ENCODE measurements at places on chromosomes 12 and 14.
A peak's percentile ranks its signal among the peaks of the same experiment; 100 is the strongest.

DNA sequence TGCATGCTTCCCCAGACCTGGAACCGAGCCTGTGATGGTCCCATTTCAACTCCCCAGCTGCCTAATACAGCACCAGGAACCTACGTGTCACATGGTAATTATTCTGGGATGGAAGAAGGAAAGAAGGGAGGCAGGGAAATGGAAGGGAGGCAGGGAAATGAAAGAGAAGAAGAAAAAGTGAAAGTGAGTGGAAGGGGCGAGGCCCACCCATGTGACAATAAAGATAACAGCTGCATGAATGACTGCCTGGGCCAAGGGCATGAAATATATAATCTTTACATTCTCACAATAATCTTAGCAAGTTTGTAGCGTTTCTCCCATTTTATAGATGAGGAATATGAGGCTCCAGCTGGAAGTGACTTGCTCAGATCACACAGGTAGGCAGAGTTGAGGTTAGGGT, 245.0 kb upstream of the PWP1 start:
- no peak for DNase-seq

DNA sequence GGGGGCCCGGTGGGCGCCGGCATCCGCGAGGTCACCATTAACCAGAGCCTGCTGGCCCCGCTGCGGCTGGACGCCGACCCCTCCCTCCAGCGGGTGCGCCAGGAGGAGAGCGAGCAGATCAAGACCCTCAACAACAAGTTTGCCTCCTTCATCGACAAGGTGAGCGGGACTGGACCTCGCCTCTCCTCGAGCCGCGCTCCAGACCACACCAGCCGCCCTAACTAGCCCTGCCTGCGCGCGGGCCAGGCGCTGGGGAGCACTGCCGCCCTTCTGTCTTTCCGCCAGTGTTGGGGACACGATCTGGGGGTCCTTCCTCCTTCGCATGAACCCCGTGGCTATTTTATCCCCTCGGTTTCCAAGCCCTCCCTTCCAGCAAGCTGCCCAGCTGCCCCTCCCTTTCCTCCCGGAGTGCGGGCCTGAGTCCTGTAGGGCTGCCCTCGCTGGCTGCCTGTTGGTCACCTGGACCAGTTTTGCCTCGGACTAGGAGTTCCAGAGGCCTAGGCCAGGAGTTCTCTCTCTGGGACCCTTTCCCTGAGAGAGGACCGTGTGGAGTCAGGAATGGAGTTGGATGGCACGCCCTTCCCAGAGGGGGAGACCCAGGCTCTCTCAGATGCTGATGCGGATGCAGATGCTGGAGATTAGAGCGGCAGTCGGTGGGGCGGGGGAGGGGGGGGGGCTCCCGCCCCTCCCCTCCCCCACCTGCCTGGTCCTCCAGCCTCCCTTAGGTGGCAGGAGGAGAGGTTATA, 592 bp downstream of the KRT7 start:
- no peak for DNase-seq

- no peak for DNase-seq
Observed at GRCh38 chr12:17169726-17170471, 563.9 kb upstream of the LMO3 start.

GRCh38 chr12:24770821-24771220, 178.1 kb downstream of the BCAT1 start:
- DNase-seq: no peak

DNA sequence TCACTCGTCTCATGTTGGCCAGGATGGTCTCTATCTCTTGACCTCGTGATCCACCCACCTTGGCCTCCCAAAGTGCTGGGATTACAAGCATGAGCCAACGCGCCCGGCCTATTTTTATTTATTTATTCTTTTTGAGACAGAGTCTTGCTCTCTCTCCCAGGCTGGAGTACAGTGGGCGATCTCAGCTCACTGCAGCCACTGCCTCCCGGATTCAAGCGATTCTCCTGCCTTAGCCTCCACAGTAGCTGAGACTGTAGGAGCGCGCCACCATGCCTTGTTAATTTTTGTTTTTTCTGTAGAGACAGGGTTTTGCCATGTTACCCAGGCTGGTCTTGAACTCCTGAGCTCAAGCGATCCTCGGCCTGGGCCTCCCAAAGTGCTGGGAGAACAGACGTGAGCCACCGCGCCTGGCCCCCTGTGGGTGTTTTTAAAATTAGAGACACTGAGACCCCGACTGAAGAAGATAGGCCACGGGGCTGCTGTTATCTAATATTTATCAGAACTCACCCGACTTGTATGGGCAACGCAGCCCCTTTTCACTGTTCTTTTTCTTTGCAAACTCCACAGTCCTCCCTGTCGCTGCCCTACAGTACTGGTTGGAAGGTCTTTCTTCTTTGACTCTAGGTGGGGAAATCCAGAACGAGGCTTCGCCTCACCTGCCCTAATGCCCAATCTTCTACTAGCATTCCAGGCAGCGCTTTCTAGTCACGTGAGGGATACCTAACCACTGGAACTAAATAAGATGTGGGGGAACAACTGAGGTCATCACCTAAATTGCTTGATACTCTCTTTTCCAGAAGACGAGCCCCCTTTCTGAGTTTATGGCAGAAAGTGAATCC, 1.4 kb upstream of the GABARAPL1 start:
- no peak for DNase-seq

DNA sequence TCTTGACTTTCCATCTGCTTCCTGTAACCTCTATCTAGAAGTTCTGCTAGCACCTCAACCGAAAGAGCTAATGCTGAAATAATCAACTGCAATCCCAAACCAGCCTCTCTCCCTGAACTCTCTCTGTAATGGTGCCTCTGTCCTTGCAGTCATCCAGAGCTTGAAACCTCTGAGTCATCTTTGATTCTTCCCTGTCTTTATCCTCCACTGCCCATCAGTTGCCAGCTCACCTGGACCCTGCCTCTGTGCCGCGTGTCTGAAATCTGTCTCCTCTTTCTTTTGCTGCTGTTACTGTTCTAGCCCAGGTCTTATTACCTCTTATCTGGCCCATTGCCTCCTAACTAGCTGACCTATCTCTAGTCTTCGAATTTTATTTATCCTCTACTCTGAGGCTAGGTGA, 15.5 kb downstream of the CLSTN3 start:
- DNase-seq: no peak

- DNase-seq: peak; percentile 80
Observed at GRCh38 chr14:52325126-52325525, 11.0 kb downstream of the PTGER2 start.

DNA sequence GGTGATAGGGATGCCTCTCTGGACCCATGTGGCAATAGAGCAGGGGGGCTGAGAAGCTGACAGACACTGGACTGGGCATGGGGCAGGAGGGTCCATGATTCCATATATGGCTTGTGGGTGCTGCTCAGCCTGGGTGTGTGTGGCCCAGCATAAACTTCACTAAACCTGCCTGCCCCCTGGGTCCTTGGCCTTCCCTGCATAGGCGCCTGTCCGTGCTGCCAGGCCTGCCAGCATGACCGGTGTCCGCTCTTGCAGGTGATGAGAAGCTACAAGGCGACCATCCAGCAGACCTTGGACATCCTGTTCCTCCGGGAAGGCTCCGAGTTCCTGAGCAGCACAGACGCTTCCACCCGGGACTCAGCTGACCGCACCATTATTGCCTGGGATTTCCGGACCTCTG, 61.6 kb downstream of the BEGAIN start:
- DNase-seq: no peak

DNA sequence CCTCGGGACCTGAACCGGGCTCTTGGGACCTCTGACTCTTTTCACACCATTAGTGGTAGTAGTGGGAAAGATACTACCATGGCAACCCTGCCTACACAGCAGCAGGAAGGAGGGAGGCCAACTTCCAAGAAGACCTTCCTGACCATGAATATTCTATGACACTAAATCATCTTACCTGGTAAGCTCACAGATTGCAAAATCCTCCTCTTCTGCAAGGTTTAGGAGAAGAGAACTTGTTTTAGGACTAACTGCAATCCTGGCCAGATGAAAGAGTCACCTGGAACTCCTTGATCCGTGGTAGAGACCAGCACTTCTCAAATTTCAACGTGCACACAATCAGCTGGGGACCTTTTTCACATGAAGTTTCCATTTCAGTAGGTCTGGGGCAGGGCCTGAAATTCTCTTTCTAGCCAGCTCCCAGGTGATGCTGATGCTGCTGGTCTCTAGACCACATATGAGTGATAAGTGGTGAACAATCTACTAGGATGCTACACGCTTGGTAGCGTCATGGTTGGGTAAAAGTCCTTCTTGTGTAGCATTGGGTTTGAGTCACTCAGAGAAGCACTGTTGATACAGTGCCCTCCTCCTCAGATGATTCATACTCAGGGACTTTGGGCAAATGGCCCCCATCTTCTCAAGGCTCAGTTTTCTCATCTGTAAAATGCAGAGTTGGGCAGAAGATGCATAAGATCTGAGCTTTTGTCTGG, 35.6 kb upstream of the FICD start:
- DNase-seq: no peak

GRCh38 chr12:113755098-113755497, 211.0 kb downstream of the RBM19 start:
- DNase-seq: no peak

GRCh38 chr12:96195845-96196451, 1.8 kb downstream of the ELK3 start:
- DNase-seq: peak; percentile 38

DNA sequence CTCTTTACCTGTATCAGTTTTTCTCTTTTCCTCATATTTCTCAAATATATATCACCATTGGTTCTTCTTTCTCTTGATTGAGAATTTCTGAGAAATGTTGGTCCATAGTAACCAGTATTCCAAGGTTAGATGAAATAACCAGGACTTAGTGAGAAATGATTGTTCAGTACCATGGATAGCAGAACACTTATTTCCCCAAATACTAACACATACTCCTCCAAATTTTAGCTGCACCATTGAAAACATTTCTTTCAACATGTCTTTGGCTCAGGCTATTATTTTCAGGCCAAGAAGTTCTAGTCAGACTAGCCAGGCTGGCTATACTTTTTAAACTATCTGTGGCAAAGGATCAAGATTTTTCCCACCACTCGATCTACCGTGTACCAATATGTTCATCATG, 113.3 kb downstream of the PTPRO start:
- no peak for DNase-seq

DNA sequence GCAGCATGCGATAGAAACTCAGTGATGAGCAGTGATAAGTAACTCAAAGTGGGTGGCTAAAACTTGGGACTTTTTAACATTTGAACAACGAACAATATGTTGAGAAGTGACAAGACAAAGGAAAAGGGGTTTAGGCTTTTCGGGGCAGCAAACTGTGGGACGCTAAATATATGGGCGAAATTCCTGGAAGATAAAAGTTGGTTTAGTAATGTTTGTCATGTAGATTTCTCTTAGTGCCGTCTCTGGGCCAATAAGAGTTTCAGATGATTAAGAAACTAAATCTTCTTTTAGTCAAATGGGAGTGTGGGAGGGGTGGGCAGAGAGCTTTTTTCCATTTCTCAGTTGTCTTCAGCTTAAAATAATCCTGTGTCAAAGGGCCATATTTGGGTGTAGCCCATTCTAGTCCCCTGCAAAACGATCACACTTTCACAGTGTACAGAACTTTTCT, 41.7 kb upstream of the FUT8 start:
- DNase-seq: no peak

- DNase-seq: peak; percentile 54
Observed at GRCh38 chr12:75329918-75330826, at the start of gene CAPS2. TSS of gene CAPS2 (minus strand) at chr12:75330324. CDS start at chr12:75326498, 3,826 bp downstream.

DNA sequence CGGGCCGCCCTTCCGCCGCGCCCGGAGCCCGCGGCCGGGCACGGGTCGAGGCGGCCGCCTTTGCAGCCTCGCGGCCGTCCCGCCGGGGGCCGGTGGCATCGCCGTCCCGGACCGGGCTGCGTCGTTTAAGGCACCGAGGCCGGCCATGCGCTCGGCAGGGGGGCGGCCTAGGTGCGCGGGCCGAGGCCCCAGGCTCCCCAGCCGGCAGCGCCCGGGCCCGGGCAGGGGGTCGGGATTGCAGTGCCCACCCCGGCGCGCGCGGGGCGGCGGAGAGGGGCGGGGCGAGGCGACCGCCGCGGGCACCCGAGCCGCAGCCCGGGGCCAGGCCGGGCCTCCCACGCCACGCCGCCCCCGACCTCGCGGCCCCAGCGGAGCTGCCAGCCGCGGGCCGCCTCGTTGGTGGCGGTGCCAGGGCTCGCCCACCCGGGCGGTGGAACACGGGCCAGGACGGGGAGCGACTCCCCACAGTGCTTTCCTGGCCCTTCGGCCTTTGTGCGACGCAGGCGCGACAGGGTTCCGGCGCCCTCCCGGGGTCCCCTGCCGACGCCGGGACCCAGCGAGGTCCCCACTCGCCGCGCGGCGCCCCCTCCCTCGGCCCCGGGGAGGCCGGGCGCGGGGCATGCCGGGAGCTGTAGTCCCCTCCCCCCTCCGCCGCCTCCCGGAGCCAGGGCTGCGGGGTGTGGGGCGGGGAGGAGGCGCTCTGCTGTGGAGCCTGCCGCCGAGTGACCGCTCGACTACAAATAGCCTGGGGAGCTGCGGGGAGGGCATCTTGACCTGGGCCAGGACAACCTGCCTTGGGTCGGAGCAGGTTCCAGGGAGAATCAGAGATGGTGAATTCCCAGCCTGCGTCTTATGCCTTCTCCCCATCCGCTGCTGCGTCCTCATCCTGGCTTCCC, 769 bp downstream of the FKBP4 start:
- DNase-seq: peak; percentile 62

- no peak for DNase-seq
Observed at GRCh38 chr14:98871796-98872195, 400.2 kb downstream of the BCL11B start.

GRCh38 chr12:94240171-94240570, 91.8 kb downstream of the PLXNC1 start:
- no peak for DNase-seq

GRCh38 chr14:84112589-84112988, 1417.4 kb upstream of the FLRT2 start:
- DNase-seq: no peak

DNA sequence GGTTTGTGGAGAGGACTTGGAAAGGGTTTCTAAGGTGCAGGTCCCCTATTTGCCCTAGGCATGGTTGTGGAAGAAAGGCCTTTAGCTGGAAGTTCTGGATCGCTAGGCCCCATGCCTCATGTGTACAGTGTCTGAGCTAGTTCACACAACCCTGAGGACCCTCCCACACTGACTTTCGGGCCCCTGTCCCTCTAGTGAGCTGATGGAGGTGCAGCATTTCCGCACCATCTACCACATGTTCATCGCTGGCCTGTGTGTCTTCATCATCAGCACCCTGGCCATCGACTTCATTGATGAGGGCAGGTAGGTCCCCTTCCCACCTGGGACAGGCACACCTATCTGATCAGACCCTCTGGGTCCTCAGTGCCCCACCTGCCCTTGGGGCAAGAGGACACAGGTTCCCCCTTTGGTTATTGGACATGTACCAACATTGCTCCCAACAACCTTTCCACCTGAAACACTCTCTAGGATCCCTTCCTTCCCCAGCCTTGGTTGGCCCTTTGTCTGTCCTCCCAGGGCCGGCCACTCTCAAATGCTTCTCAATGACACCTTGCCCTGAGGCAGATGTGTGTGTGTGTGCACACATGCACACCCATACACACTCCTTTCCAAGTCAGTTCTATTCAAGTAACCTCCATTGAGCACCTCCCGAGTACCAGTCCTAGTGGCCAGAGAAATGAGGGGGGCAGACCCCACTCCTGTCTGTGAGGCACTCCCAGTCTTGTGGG, 2.6 kb downstream of the SOAT2 start:
- no peak for DNase-seq
